Stimulated activated CD8-positive, alpha-beta memory T cell treated with anti-CD3 and anti-CD28 coated beads, Interleukin-4, amount 100 ng/mL, for 24 hours (primary cell): ENCODE measurements at places on chromosomes 11 and 22.

- no peak for DNase-seq
Observed at GRCh38 chr11:108340973-108341372, 118.1 kb downstream of the ATM start.

DNA sequence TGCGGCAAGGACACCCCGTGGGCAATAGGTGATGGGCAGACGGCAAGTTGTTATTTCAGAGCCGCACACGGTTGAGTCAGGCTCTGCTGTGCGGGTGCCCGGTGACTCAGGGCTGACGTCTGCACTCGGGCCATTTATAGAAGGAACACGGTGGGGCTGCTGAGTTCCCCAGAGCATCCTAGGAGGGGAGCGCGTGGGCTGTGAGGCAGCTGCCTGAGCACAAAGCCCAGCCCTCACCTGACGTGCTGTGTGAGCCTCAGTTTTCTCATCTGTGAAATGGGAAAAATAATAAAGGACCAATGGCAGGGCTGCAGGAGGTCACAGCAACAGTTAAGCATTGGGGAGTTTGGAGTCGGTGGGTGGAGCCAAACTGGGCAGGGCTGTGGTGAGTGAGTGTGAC is 11.3 kb upstream of the RHOD start:
- DNase-seq: no peak

- no peak for DNase-seq
Observed at GRCh38 chr11:76369406-76369805, 11.5 kb downstream of the THAP12 start.

DNA sequence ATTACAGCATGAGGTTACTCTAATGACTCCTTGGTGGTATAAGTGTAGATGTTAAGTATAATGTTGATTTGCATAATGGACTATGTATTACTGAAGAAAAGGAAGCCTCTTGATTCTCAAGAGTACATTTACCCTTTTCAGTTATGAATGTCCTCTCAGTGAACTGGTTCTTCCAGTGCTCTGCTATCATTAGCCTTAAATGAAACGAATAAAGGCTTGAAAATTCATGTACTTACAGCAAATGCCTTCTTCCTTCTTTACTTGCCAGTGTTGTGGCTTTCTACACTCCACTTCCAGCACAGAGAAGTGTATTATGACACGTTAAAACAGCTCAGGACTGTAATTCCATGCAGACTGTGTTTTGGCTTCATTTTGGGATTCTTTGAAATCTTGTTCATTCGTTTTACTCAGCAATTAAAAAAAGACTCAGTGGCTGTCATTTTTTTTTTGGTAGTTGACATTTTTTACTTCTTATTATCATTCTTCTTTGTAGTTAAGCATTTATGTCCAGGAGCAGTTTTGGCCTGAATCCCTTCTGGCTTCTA is 96.9 kb downstream of the MTMR3 start:
- DNase-seq: no peak

- DNase-seq: no peak
Observed at GRCh38 chr11:110303414-110303826, 7.0 kb upstream of the RDX start.

GRCh38 chr22:37032535-37033460 is 13.3 kb downstream of the MPST start:
- DNase-seq: no peak

GRCh38 chr11:121431820-121432526 is 20.1 kb upstream of the SORL1 start:
- DNase-seq: no peak

DNA sequence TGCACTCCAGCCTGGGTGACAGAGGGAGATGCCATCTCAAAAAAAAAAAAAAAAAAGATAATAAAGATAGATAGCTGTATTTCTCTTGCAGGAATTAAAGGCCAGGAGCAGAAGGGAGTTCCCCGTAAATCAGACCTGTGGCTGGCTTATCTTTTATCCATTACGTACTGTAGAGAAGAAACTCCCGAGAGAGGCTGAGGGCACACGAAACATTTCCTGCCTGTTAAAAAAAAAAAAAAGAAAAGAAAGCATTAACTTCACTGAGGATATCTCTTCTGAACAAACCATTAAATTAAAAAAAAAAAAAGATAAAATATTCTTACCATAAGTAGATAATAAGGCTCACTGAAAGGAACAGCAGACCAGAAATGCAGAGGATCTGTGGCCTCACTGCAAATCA is 22.5 kb downstream of the P4HA3 start:
- DNase-seq: no peak

GRCh38 chr11:10762185-10762584 is 11.1 kb downstream of the CTR9 start:
- DNase-seq: no peak

DNA sequence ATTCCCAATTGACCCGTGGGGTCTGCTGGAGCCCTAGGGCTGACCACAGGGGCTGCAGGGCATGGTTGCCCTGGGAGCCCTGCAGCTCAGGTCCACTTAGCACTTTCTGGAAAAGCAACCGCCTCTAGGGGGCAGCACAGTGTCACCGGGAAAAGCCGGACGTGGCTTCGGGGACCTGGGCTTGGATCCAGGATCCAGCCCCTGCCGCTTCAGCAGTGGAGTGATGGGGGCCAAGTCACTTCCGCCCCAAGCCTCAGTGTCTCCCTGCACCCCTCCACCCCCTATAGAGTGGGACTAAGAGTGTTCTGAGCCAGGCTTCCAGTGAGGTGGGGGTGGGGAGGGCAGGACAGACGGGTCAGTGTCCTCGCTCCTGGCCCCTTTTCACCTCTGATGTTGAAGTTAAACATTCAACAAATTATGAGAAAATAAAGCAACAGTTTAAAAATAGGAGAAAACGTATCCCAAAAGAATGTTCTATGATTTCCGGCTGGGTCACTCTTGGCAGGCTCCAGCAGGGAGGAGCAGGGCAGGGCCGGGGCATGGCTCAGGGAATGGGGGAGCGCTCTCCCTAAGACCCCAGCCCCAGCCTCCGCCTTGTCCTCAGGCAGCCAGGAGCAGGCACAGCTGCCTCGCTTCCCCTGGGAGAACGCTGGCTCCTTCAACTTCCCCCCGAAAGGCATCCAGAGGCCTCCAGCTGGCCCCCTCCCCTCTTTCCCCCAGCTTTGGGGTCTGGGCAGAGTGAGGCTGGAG is 96.5 kb upstream of the FGF3 start:
- DNase-seq: peak; percentile 11

DNA sequence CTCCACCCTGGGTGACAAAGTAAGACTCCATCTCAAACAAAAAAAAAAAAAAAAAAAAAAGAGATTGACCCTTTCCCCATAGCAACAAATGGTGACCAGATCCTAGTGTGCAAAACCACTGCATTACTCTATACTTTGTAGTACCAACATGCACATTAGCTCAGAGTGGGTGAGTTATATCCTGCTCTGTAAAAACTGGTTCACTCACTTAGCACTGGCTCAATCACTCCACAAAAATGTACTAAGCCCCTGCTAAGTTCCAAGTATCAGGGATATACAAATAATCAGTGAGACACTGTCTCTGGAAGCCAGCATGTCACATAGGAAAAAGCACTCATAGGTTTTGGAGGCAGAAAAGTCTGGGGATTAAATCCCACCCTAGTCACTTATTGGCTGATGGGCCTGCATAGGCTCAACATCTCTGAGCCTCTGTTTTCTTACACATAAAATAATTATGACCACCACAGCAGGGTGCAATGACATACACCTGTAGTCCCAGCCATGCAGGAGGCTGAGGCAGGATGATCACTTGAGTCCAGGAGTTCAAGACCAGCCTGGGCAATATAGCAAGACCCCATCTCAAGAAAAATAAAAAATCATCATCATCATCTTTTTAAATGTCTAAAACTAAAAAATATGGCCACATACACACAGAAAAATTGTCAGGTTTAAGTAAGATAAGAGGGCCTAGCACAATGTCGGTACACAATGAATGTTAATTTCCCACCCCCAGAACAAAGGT is 11.9 kb downstream of the FAM168A start:
- no peak for DNase-seq

GRCh38 chr22:49735411-49735900 is 92.2 kb downstream of the BRD1 start:
- DNase-seq: no peak

GRCh38 chr11:74333193-74333592 is 21.8 kb upstream of the P4HA3 start:
- no peak for DNase-seq

DNA sequence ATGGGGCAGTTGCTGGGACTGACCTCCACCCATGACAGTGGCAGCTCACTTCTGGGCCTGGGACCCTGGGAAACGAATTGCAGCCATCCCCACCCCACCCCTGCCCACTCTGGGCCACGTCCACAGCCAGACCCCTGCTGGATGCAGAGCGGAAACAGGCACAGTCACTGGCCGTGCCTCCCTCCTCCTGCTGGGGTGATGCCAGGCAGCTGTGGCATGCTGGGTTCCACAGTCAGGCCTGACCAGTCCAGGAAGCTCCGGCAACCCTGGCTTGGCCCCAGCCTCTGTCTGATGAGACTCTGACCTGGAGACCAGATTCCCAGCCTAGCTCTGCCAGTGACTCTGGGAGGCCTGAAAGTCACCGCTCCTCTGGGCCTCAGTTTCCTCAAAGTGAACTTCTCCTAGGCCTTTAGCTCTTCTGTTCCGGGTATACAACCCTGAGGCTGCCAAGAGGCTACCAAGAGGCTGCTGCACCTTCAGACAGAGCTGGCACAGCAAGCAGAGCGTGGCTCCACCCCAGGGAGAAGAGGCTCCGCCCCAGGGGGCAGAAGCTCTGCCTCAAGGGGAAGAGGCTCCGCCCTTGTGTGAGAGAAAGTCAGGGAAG is 8.9 kb downstream of the SULT4A1 start:
- no peak for DNase-seq

DNA sequence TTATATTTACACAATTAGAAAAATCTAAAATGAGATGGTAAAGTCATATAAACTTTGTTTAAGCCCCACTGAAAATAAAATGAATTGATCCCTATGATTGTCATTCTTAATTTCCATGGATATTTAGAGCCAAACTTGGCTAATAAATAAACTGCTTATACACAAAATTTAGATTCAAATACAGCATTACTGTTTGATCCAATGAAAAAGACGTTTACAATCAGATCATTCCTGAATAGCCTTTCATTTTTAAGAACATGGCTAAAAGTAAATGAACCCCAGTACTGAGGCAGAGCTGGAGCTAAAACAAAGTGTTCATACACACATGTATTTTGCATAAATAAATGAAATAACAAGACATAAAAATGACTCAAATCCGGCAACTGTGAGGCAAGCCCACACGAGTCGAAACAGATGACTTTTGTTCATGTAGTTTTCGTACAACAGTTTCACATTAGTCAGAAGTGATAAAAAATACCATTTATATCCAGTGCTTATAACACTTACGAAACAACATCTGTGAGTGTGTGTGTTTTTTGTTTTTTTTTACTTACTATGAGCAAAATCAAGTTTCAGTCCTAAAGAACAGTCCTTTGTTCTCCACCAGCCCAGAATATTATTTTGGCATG is 386.5 kb downstream of the SOX6 start:
- no peak for DNase-seq

- DNase-seq: no peak
Observed at GRCh38 chr22:39384750-39385480, 14.7 kb upstream of the TAB1 start.

DNA sequence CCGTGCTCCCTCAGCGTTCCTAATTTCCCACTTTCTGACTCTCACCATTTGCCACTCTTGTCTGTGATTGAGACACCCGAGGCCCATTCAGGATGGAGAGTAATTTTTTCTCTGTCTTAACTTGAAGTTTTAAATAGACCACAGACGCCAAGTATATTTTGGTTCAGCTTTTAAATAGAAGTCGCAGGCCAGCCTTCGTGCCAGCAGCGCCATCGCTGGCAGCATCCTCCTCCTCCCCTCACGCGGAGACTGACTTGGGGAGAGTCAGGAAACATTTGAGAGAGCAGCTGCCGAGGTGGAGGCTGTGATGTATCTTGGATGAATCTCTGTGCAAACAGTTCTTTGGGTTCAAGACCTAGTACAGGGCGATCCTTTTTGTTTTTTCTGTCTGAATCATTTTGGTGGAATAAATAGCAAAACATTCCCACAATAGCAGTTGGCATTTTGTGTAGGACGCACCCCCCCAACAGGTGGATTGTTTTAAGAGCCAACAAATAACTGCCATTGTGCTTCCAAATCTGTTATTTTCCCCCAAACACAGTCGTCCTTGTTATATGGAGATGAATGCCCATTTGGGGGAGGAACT is 889 bp upstream of the DMC1 start:
- no peak for DNase-seq

- DNase-seq: no peak
Observed at GRCh38 chr22:46004105-46004866, 27.3 kb upstream of the WNT7B start.

GRCh38 chr11:26995701-26996460 is 2.0 kb downstream of the FIBIN start:
- DNase-seq: no peak

DNA sequence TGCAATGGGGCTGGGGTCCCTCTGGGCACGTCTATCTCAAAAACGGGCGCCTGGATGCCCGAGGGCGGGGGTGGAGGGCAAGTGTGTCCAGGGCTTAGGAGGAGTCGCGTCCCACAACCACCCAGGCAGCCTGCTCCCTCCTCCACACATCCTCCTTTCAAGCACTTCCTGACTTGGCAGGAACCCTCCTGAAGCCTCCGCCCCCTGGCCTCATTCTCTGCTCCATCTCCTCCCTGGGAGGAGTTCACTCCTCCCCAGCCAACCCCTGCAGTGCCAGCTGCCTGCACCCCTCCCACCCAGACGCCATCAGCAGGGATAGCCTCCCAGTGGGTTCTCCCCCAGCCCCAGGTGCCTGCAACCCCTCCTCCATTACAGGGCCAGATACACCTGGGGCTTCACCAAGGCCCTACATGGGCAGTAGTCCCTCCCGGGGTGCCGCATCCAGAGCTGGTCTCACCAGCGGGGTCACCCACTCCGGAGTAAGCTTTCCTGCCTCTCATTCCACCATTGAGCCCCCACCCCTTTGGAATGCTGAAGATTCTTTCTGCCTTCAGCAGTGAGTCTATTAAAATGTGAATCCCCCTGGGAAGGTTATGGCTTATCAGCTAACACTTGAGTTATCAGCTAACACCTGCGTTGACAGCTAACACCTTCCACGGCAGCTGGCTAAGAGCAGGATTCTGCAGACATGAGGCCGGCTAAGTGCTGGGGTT is 24.4 kb downstream of the RTN4R start:
- DNase-seq: peak; percentile 34

GRCh38 chr22:36671404-36671803 is 32.1 kb downstream of the CACNG2 start:
- DNase-seq: no peak

DNA sequence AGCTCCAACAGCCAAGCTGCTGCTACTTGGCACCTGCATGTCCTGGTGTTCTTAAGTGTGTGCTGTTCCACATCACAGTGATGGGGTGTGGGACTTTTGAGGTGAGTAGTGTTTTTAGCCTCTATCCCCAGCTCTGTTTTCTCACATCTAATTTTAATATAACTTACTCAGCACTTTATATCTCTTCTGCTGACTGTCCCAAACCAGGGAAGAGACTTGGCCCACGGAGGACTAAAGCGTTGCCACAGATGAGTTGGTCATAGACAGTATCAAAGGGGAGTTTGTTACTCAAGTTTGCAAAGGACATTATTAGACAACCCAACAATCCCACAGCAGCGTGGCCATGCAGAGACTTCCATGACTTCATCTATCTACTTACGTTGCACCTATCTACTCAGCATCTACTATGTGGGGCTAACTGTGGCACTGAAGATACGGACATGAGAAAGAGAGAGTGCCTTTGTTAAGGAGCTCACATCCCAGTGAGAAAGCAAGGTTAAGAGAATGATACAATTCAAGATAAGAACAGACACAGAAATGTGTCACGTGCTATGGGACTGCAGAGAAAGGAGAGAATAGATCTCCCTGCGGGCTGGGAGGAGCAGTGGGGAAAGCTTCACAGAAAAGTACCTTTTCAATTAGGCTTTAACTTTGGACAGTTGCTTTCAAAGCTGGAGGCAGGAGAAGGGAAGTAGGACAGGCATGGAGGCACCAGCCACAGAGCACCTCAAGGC is 82.4 kb downstream of the ME3 start:
- DNase-seq: no peak
